T1000 (cell line): ENCODE measurements at places on chromosomes 7 and 10.

DNA sequence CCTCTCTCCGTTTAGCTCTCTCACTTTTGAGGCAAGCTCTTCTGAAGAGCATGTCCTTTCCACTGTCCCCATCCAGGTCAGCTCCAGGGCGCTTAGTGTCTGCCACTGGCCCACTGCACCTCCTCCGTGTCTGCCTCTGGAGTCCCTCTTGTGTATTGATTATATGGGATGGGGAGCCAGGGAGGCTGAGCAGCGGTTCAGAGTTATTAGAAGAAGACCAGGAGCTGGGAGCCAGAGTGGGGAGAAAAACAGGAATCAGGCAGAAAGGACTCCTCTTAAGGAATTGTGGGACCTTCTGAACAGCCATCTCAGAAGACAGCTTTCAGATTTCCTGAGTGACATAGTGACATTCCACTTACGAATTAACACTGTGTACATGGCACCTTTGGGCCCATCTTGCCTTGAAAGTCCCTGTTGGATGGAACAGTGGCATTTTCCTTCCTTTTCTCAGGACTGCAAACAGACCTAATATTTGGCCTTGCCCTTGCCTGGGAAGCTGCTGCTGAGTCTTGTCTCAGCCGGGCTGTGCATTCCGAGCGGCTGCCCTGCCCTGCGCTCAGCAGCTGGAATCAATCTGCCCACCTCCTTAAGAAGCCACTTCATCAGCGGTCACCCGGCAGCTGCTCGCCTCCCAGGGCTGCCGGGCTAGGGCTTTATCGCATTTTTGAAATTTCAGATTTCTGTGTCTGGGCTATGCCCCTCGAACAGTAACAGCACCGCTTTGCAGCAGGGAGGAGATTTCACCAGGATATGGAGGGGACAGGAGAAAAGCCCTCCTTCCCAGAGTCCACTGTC, 81.1 kb upstream of the PRKG1 start:
- DNase-seq, result no peak

GRCh38 chr10:130242513-130242912, 106.3 kb downstream of the GLRX3 start:
- DNase-seq, result no peak

DNA sequence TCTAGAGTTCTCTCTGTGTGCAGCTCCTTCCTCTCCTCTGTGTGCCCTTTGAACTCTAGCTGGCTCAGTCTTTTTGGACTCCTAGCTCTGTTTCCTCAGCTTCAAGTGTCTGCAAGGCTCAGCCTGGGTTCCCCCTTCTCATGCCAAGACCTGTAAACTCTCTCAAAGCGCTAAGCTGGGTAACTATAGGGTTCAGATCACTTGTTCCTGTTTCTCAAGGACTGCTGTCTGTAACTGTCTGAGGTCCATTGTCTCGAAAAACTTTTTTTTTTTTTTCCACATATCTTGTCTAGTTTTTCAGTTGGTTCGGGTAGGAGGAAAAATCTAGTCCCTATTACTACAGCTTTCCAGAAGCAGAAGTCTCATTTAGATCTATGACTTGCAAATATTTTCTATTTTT, 46.6 kb upstream of the PPP1R17 start:
- no peak for DNase-seq

DNA sequence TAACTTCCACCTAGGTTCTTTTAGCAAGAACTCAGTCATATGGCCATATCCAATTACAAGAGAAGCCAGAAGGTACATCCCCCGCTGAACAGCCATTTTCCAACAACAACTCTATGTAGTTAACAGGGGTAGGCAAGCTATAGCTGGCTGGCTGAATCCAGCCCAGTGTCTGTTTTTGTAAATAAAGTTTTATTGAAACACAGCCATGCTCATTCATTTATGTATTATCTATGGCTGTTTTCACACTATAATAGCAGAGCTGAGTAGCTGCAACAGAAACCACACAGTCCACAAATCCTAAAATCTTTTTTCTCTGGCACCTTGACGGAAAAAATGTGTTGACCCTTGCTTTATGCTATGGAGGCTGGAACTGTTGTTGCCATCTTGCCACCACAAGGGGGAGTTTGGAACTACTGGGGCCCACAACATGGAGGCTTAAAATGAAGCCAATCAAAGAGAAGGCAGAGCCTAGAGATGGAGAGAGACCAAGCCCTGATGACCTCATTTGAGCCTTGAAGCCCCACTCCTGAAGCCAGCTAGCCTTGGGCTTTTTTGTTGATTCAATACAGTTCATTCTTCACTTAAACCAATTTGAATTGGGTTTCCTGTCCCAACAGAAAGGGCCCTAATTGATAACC, 33.3 kb upstream of the XPNPEP1 start:
- DNase-seq, result no peak

- no peak for DNase-seq
Measured at GRCh38 chr10:62054408-62054807, 152.9 kb downstream of the ARID5B start.

DNA sequence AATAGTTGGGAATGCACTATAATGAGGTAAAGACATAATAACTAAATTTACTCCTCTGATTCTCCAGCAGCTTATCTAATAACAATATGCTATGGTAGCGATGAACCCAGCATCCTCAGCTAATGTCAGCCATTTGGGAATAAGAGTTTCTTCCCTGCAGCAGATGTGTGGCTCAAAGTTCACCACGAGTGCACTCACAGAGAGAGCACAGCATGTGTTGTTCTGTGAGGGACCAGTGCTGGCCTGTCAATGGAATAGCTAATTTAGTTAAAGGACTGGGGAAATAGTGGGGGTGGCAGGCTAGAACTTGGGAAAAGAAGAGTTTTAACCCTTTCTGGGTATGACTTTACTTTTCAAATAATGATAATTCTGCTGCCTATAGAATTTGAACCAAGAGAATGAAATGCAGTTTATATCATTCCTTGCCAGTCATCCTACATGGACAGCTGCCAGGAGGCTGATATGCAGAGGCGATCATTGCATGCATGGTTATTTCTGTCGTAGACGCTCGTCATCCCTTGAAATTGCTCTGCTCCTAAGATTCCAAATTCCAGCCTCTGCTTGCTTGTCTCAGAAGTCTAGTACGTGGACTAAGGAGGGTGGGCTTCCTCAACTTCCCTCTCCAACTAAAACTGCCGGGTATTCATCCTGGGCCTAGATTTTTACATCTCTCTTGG, 355.6 kb downstream of the RNLS start:
- no peak for DNase-seq

DNA sequence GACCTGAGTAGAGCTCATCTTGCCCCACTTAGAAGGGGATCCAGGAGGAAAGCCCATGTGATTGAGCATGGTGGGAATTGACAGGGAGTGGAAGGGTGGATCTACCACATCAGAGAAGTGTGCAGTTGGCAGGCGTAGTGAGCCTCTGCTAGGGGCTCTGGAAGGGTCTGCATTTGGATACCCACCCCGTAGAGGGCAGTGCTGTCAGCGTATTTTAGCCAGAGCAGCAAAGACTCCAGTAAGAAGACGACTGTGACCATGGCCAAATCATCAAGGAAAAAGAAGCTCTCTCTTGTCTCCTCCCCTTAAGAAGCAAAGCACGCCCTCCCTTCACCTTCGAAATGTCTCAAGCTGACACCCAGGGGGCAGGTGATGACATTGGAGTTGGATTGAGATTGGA, 68.8 kb upstream of the INHBA start:
- DNase-seq, result no peak

GRCh38 chr10:119778776-119779445, 53.1 kb downstream of the INPP5F start:
- DNase-seq, result no peak

GRCh38 chr10:75461672-75462649, 30.5 kb downstream of the LRMDA start:
- no peak for DNase-seq

DNA sequence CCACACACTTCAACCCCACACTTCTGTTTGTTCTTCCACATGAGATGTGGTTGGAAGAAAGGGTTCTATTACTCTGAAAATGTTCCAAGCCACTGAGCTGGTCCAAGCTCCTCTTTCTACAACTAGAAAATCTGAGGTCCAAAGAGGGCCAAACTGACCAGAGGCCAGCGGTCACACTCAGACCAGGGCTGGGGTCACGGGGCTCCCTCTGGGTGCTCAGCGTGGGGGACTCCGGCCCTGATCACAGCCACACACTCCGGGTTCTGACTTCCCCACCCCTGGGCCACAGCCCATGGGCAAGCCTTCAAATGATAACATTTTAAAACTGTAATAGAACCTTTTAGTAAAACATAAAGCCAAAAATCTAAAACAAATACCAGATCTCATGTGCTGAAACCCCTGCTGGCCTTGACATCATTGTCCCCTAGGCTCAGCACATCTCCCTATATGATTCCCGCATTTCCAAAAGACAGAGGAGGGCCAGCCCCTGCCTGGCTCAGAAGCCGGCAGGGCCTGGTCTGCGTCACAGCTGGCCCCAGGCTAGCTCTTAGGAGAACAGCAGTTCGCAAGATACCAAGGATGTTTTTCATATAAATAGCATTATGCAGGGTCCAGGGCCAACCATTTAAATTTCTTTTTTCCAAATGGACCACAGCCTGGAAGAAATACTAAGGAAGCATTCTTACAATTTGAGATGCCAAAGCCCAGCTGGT, 3.3 kb downstream of the CRYGN start:
- no peak for DNase-seq

DNA sequence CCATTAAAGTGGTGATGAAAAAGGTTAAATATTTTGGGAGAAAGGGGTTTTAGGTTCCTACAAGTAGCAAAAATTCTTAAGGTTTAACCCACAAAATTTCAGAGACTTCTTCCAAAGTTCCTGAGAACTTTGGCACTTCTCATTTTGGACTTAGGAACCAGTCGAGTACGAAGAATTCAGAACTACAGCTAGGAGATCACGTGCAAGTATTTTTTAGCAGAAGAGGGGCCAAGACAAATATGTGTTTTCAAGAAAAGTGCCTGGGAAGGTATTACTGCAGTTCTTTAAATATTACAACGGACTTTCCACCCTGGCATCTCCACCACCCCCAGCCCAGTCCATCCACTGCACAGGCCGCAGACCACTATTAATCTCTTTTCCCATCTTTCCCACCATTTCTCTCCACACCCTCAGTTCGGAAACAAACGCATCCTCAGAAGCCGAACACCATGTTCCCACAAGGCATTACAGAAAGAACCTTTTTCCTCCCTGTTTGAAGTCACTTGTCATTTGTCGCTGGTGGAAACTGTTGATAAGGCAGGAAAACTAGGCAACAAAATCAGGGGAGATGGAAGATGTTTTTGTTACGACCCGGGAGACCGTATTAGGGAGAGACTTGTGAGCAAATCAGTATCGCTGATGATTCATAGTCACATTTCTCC, 7.1 kb downstream of the INHBA start:
- no peak for DNase-seq

DNA sequence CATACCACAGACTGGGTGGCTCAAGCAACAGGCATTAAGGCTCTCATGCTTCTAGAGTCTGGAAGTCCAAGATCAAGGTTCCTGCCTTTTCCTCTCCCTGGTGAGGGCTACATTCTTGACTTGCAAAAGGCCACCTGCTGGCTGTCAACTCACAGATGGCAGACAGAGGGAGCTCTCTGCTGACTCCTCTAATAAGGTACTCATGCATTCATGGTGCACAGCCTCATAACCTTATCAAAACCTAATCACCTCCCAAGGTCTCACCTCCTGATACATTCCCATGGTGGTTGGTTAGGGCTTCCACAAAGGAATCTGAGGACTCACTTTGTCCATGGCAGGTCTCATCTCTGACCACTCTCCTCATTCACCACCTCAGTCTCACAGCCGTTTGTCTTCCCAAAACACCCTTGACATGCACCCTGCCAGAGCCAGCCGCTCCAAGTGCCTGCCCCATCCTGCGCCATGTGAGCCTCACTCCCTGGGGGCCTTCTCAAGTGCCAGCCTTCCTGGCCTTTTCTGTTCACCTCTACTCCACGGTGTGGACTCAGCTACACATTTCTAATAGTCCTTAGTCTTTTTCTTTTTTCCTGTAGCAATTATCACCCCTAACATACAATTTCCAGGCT, 400.3 kb upstream of the ADARB2 start:
- DNase-seq, result no peak

GRCh38 chr10:34161777-34162370, 653.2 kb downstream of the PARD3 start:
- DNase-seq, result no peak

- DNase-seq, result no peak
Measured at GRCh38 chr7:44386139-44386913, 60.9 kb upstream of the CAMK2B start.

GRCh38 chr7:76300166-76300731, 2.2 kb upstream of the HSPB1 start:
- no peak for DNase-seq

DNA sequence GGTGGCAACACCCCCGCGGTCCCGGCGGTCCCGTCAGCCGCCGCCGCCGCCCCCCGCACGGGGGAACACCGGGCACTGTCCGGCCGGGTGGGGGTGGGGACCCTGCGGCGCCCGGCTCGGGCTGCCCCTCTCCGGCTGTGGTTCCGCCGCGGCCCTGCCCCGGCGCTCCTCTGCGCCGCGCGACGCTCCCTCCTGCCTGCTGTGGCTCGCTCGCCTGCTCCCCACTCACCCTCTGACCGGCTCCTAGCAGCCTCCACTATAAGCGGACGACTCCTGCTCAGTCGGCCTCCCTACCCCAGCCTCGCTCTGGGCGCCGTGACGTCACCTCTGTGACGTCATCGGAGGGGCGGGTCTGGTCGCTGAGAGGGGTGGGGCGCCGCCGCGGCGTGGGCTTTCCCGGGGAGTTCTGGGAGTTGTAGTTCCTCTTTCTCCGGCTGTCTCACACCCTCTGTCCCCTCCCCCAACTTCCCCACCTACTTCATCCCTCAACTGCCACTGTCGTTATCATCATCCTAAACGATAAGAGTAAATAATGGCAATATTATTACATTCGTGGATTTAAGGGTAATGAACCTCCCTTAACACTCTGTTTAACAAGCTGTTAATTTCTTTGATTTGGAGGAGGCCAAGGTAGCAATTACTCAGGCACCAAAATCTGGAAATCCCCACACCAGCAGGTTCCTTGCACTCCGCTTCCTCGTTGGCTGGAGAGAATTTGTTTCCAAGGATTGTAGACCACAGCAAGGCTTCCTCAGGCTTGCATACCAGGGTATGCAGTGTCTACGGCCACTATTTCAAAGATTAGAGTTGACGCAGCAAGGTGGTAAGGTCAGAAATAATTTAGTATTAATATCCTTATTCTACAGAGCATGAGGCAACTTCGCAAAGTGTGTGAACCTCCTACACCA, at the start of gene UBE2H:
UBE2H (minus strand) TSS at position 308 of the 908 bp plus-strand sequence. CDS start 405 bp downstream, outside the sequence.
- DNase-seq, result peak; percentile 67

DNA sequence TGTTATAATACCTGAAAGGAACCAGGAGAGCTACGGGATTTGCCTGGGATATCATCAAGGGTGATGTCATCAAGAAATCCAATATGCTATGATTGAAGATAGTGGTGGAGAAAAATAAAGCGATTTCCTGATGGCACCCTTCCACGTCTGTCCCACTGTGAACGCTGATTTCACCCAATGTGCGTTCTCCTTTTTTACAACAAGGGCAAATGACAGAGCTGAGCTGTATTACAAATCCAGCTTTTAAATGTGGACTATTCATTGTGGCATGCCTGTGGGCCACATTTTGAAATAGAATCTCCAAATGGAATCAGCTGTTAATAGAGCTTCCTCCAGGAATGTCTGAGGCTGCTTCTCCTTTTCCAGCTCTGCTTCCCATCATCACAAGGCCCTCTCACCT, 23.3 kb downstream of the SLC13A4 start:
- DNase-seq, result no peak

GRCh38 chr7:93715234-93715633, 140.7 kb upstream of the CALCR start:
- no peak for DNase-seq

- DNase-seq, result peak; percentile 22
Measured at GRCh38 chr10:44935201-44935965, 24.2 kb upstream of the RASSF4 start.
